Endothelial cell of umbilical vein (primary cell): ENCODE measurements at places on chromosomes 1 and 21.
A peak's percentile ranks its signal among the peaks of the same experiment; 100 is the strongest.

DNA sequence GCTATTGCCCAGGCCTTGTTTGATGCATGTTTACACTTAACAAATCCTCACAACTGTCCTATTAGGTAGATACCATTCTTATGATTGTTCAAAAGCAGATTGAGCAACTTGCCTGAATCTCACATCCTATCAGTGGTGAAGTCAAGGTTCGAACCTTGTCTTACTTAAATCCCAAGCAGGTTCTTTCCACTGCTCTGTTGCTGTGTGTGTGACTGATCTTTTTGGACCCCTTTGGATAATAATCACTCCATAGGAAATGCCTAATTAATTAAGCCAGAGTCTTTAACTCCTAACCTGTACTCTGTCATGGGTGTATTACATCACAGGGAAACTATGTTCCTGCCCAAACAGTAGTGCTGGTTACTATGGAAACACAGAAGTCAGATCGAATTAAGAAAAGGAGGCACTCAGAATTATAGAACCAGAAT lies 84.2 kb downstream of the SPATA46 start:
- DNase-seq = no peak

DNA sequence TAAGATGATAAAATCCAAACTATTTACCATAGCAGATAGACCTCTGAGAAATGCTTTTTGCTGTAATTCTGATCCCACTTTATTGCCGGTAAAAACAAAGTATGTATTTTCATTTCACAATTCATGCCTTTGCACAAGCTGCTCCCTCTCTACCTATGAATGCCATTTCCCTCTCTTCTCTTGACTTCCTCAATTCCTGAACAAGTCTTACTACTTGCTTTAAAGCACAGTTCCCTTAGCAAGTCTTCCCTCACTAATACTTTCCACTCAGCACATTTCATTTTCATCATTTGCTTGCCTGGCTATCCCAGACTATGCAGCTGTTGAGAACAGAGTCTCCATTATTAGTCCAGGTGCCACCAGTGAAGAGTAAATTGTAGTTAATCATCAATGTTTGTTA lies 13.8 kb downstream of the GPATCH2 start:
- DNase-seq = no peak

GRCh38 chr1:77511440-77511840 lies 171.0 kb downstream of the ZZZ3 start:
- DNase-seq = peak; percentile 85

GRCh38 chr1:36208978-36209703 lies 15.1 kb upstream of the THRAP3 start:
- no peak for DNase-seq

DNA sequence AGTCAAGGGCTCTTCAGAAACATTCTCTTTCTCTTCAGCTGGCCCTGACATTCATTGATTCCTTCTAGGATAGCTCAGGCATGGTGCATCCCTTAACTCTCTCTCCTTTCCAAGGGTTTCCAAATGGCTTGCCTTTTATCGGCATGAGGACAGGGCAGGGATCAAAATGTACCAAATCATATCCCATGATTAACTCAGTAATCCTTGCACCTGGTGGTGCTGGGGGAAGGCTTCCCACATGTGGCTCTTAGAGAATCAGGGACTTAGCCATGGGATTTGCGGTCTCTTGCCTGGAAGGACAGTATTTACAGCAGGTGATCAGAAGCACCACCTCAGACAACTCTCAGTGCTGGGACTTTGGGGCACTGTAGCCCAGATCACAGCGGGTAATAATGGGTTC lies 46.2 kb upstream of the EDEM3 start:
- no peak for DNase-seq

- no peak for DNase-seq
Measured at GRCh38 chr1:6777813-6778212, 7.4 kb upstream of the CAMTA1 start.

GRCh38 chr21:42258150-42258884 lies 39.4 kb downstream of the ABCG1 start:
- peak; percentile 49 for DNase-seq

GRCh38 chr1:86538775-86539174 lies 8.1 kb upstream of the CLCA4 start:
- no peak for DNase-seq

- no peak for DNase-seq
Measured at GRCh38 chr21:32021319-32021994, 148.6 kb downstream of the HUNK start.

- no peak for DNase-seq
Measured at GRCh38 chr1:230611878-230612235, 30.4 kb upstream of the COG2 start.

DNA sequence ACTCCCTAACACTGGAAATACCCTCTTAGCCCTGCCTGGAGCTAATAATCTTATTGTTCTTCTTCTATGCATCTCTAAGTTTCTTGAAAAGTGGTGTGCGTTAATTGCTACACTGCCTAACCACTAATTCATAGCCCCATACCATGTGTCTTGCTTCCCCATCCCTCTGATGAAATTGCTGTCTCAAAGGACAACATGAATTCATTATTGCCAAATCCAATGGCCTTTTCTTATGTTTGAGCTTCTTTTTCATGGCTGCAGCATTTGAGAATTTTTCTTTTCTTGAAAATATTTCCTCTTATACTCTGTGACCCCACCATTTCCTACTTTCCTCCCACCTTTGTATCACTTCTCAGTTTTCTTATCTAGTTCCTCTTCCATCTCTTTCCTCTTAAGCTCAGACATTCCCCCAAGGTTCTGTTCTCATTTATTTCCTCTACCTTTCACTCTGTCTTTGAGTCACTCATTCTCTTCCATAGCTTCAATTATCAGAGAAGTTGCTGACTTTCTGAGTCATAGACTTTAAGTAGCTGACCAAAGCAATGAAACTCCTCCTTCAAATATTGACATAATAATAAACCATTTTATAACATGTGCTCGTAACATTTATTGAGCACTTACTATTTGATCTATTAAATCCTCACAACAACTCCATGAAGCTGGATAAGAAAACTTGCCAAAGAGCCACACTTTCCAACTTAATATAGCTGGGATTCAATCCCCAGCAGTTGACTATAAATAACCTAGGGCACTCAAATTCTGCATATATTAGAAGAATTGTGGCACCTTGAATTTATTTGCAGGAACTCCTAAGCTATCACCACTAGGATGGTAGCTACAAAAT lies 35.5 kb upstream of the ATP6V1G3 start:
- no peak for DNase-seq

DNA sequence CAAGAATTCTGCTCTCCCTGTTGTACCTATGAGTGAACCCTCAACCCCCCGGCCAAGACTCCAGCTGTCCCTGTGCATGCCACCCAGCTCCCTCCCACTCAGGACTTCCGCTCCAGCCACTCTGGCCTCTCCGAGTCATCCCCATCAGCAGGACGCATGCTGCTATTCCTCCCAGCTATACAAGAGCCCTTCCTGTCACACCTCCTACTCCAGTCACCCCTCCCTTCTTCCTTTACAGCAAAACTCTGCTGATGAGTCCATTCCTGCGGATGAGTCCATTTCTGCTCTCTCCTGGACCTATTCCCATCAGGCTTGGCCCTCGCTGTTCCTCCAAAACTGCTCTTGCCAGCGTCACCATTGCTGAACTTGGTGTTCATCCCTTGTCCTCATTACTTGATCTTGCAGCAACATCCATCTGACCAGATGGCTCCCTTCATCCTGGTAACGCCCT lies 42.2 kb downstream of the H3-3A start:
- no peak for DNase-seq

DNA sequence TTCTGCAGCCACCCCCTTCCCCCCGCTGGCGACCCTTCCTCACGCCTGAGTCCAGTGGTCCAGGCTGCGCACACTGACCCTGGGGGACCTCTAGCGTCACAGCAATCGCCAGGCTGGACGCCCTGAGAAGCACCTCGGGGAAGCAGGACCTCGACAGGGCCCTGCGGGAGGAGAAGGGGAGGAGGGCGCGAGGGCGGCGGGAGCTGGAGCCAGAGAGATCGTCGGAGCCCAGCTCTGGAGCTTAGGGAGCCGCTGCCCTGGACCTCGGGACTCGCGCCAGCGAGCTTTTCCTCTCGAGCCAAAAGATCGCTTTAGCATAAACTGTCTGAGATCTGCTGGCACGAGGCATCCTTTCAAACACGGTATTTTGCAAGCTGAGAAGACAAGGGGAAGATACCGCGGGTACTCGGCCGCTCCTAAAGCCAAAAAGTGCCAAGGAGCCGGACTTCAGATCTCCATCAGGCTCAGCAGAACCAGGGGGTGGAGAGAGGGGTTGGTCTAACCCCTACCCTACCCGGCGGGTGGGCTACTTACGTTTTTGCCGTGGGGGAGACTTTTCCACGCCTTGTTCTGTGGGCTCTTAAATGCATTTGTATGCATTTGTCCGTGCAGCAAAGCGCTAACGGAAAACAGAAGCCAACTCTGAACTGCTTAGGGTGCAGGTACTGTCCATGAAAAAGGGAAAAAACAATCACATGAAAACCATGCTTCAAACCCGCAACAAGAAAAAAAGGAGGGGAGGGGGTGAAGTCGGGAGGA lies 586 bp downstream of the COL24A1 start:
- peak; percentile 25 for DNase-seq

GRCh38 chr1:87432685-87433084 lies 104.0 kb downstream of the LMO4 start:
- DNase-seq = no peak

DNA sequence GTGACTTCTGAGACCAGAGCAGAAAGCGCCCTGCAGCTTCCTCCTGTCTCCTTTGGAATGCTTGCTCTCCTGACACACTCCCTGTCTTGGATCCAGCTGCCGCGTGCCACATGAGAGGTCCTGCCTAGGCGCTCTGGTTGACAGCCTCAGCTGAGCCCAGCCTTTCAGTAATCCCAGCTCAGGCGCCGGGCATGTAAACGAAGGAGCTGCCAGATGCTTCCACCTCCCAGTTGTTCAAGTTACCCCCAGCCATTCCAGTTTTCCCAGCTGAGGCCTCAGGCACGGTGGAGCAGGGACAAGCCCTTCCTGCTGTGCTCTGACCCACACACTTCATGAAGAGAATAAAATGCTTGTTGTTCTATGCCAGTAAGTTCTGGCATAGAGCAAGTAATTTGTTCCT lies 14.3 kb upstream of the CD34 start:
- DNase-seq = peak; percentile 88

DNA sequence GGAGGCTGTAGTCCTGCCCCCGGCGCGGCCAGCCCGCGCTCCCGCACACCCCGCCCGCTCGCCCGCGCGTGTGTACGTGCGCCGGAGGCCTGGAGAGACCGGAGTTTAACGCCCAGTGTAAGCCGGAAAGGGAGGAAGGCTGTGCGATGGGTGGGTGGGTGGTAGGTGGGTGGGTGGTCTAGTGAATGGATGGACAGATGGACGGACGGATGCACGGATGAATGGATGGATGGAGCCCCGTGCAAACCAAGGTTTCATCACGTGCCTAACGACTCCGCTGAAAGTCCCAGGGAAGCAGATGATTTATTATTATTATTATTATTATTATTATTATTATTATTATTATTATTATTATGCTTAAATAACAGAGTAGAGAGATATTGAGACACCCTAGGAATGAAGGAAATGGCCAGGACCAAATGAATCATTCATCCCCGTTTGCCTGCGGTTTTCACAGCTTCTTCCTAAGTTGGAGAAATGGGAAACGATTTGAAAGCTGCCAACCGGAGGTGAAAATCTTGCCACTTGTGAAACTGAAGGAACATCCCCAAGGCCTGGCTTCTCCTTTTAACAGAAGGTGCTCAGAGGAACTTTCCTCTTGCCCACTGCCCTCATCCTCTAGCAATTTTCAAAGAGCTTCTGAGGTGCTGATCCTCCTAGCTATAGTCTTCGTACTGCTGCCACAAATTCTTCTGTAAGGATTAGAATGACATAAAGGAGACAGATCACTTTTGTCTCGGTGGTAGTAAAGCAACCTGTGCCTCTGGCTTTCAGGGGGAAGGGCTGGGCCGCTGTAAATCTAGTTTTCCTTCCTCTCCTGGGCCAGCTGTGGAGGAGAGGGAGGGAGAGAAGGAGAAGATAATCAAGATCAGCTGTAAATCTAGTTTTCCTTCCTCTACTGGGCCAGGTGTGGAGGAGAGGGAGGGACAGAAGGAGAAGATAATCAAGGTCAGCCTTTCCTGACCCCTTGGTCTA lies 648 bp upstream of the RGS7 start:
- peak; percentile 5 for DNase-seq

DNA sequence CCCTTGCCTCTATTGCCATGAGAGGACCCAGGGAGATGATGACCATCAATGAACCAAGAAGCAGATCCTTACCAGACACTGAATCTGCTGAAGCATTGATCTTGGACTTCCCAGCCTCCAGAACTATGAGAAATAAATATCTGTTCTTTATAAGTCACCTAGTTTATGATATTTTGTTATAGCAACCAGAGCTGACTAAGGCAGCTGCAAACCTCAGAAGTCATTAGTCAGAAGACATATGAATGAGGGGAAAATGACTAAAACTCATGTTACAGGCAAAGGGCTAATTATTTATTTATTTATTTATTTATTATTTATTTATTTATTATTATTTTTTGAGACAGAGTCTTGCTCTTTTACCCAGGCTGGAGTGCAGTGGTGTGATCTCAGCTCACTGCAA lies 321.1 kb downstream of the TGFB2 start:
- no peak for DNase-seq

DNA sequence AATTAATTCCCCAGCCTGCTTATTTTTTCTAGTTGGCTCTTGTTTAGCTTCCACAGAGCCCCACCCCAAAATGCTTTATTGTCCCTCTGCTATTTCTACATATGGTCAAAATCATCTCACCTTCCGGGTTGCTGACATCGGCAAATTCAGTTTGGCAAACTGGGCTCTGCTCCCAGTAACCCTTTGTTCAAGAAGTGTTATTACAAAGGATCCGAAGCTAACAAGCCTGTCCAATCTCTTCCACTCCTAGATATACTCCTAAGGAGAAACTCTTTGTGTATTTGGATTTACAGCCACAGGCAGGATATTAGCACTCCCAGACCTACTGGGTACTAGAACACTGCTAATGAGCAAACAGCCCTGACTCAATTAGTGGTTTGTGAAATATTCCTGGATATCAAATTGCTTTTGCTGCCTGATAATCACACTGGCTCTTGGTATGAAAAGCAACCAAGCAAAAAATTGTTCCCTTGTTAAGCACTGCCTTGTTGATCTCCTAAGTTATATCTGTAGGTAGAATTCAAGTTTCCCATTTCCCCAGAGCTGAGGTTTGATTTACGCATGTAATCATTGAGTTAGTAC lies 4.0 kb downstream of the JUN start:
- peak; percentile 79 for DNase-seq

- no peak for DNase-seq
Measured at GRCh38 chr1:226215239-226215638, 8.2 kb upstream of the MIXL1 start.
